ENCODE measurements at places on chromosomes 16 and 17. TPM values are rescaled to one million over a fixed set of nuclear protein-coding genes. Genes with fewer than 3 reads are reported as not detected.

Gene ATP2C2
- 5.0 TPM for total RNA-seq

Gene NEURL4
- total RNA-seq, result 20.9 TPM

Gene KRTAP4-9
- total RNA-seq, result not detected

Gene TK2
- total RNA-seq, result 23.6 TPM

Data from urinary bladder (tissue), 4 donors.